ENCODE measurements at places on chromosomes 11 and 22.

DNA sequence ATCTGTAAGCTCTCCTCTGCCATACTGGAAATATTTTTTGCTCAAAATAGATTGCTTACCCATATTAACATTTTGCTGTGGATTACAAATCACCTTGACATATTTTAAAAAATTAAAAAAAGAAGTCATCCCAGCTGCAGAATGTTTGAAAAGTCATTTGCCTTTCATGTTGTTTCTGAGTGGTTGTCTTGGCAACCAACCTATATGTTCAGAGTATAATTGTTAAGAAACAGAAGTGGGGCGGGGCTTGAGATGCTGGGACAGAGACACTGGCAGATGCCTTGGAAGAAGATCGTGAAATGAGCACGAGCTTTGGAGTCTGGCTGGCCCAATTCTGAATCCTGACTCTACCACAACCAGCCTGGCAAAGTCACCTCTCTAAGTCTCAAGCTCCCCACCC, 348.2 kb downstream of the LARGE1 start:
- DNase-seq, result no peak

DNA sequence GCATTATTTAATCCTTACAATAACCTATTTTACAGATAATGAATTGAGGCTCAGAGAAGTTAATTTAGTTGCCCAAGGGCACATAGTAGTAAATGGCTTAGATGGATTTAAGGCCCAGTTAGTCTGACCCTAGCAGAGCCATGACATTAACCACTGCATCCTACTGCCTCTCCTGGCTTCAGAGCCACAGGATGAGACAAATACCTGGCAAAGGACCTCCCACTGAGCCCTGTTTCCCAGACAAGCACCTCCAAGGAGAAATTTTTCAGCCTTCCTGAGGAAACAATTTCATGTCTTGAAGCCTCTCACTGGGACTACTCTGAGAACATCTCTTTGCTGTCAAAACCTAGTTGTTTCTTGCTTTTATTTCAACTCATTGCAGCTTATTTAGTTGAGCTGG, 28.4 kb downstream of the IZUMO1R start:
- no peak for DNase-seq

GRCh38 chr22:45102896-45103420, 60.8 kb upstream of the NUP50 start:
- DNase-seq, result no peak

DNA sequence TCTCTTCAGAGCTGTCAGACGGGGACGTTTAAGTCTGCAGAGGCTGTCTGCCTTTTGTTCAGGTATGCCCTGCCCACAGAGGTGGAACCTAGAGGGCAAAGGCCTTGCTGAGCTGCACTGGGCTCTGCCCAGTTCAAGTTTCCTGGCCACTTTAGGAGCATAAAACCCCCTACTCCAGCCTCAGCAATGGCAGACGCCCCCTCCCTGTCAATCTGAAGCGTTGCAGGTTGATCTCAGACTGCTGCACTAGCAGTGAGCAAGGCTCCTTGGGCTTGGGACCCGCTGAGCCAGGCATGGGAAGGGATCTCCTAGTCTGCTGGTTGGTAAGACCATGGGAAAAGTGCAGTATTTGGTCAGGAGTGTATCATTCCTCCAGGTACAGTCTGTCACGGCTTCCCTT, 66.6 kb upstream of the TP53I11 start:
- DNase-seq, result no peak

DNA sequence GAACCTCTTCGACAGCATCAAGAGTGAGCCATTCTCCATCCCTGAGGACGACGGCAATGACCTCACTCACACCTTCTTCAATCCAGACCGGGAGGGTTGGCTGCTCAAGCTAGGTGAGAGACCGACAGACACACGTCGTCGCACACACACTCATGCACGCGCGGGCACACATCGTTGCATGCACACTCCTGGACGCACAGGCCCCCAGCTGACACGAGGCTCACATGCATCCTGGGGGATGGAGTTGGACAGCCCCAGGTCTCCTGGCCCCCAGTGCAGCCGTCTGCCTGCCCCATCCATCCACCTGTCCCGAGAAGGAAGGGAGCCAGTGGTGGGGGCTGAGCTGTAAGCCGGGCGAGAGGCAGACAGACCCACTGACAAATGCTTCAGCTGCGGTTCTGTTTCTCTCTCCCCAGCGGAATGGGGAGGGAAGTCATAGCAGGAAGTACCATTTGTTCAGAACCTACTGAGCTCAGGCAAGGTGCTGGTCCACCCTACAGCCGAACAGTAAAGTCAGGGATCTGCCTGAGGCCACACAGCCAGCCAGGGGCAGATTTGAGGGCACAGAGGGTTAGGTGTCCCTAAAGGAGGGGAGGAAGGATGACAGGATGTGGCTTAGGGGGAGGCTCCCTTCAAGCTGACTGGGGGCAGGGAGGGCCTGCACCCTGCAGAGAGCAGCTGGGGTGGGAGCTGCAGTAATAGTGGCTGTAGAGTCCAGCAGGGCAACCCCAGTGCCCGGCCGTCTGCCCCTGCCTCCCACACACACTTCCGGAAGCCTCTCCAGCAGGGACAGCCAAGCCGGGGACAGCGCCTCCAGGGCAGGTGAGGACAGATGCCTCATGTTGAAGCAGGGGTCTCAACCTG, 27.1 kb downstream of the CYTH4 start:
- peak; percentile 44 for DNase-seq

DNA sequence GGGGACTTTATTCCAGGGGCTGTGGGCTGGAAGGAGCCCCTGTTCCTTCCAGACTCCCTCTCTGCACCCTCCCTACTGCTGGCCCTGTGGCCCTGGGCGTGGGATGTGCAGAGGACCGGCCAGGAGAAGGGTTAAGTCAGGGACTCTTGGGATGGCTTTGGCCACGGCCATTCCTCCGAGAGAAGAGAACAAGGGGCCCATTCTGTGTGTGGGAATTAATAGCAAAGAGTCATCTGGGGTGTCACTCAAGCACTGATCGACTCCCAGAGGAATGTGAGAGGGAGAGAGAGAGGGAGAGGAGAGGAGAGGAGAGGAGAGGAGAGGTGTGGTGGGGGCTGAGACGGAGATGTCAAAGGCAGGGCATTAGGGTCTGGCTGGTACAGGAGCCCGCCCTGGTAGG, 14.2 kb upstream of the SOX10 start:
- DNase-seq, result no peak

GRCh38 chr11:111945198-111945597, 8.1 kb downstream of the DIXDC1 start:
- no peak for DNase-seq

GRCh38 chr11:43447151-43447550, 88.4 kb downstream of the TTC17 start:
- peak; percentile 9 for DNase-seq

DNA sequence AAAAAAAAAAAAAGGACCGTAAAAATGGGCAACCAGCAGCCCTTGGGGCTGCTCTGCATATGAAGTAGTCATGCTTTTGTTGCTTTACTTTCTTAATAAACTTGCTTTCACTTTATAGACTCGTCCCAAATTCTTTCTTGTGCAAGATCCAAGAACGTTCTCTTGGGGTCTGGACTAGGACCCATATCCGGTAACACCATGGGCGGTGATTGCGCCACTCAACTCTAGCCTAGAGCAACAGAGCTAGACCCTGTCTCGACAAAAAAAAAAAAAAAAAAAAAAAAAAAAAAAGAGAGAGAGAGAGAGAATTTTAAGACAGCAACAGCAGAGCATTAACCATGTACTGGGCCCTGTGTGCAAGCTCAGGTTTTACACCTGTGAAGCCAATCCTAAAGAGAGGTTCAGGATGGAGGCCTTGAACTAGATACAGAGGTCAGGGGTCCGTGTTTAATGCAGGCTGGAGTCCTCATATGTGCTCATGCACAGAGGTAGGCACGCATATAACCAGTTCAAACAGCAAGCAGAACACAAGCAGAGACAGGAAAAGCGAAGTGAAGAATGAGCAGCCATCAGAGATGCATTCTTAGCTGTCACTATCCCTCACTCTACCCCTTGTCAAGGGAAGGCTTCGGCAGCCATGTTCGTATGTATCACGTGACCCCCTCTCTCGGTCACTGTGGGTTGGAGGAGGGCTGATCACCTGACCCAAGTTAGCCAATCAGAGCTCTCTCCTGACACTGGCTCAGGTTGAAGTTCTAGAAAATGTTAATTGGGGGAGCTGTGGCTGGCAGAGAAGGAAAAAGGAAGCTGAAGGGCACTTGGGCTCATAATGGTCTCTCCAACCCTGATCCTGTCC, 16.7 kb upstream of the SYT12 start:
- peak; percentile 43 for DNase-seq

DNA sequence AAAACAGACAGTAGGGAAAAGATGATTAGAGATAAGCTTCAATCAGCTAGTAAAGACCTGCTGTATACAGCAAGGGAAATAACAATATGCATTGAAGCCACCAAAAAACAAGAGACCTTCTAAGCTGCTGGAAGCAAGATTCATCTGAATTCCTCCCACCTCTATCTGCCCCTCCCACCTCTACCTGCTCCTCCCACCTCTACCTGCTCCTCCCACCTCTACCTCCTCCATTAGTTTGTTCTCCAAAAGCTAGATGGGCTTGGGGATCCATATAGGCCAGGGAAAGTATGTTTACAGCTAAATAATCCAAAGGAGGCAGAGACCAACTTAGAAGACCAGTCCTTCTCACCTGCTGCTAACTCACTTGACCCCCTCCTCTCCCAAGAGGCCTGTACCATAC, 33.2 kb downstream of the PAK1 start:
- DNase-seq, result no peak

- DNase-seq, result no peak
Observed at GRCh38 chr11:104320097-104320496, 156.2 kb upstream of the PDGFD start.

DNA sequence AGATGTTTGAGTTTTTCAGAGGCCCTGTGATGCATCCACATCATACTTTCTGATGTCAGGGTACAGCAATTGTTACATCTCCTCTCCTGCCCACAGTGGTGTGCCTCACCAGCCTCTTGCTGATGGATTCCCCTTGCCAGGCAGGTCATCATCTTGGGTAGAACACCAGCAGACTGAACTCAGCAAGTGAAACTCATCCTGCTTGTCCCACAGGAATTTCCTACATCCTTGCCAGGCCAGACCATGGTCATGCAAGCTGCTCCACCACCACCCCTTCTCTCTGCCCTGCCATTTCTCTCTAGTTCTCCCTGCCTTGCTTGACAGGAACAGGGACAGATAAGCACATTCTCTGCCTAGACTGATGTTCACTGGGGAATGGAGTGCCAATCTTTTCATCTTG, 85.9 kb downstream of the PAX6 start:
- DNase-seq, result peak; percentile 30

DNA sequence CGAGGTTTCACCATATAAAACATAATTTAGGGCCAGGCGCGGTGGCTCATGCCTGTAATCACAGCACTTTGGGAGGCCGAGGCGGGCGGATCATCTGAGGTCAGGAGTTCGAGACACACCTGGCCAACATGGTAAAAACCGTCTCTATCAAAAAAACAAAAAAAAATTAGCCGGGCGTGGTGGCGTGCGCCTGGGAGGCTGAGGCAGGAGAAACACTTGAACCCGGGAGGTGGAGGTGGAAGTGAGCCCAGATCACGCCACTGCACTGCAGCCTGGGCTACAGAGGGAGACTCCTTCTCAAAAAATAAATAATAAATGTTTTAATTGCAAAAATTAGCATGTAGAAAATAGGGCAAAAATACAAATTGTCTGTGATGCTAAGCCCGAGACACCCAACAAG, 993 bp upstream of the SFI1 start:
- no peak for DNase-seq

DNA sequence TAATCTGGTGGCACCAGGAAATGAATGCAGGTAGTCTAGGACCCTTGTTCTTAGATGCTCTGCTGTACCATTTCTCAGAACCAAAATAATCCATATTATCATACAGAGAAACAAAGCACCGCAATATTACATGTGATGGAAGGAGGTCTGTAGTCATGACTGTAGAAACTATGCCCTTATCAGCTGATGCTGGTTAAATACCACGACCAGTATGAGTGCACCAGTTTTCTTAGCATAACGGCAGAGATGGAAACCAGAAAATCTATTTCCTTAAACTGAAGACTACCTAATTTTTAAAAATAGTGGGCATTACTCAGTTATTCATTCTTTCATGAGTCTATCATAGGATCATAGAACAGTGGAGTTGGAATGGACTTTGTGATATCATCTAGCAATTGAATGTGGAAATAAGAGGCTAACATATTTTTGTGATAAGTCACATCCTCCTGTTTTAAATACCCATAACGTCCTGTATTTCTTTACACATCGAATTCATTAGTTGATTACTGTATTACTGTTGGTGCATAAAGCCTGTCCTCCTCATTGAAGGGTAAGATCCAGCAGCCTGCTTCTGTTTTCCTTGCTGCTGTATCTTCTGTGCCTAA, 15.1 kb downstream of the JHY start:
- DNase-seq, result peak; percentile 90

- no peak for DNase-seq
Observed at GRCh38 chr11:14112721-14113120, 150.2 kb downstream of the SPON1 start.

DNA sequence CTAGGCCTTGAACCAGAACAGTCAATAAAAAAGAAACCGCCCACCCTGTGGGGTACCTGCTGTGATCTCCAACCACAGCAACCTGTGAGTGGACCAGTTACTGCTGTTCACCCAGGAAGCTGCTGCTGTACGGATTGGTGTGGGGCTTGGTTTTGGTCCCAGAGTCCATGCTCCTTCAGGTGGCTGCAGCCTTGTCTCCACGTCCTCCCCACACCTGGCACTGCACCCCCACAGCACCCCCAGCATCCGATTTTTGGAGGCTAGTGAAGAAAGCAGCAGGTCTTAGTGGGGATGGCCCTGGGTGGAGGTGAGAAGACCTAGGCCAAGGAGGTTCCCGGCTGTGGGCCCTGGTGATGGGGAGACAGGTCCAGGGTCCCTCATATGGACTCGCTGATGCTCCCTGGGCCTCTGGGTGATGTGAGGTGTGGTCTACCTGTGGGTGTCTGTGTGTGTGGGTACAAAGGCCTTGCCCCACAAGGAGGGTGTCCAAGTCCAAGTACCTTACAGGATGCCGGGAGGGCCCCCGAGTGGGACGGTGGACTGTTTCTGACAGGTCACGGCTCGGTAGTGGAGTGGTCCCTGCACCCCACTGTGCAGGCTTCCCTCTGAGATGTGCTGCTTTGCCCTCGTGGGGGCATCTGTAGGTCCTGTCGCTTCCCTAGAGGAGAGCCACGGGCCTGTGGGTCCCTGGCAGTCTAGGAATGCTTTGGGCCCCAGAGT, 283.4 kb downstream of the TBC1D22A start:
- no peak for DNase-seq

- peak; percentile 67 for DNase-seq
Observed at GRCh38 chr11:96238563-96239135, 104.3 kb downstream of the MAML2 start.

GRCh38 chr11:34425867-34426266, 12.9 kb upstream of the CAT start:
- DNase-seq, result peak; percentile 74

GRCh38 chr22:44291674-44292360, 20.9 kb downstream of the SHISAL1 start:
- no peak for DNase-seq

- DNase-seq, result no peak
Observed at GRCh38 chr11:68163691-68164090, 42.5 kb upstream of the CHKA start.
